HuH-7.5 (cell line): ENCODE measurements at places on chromosomes 11 and 22.

- no peak for DNase-seq
Observed at GRCh38 chr11:123173856-123174186, 21.2 kb downstream of the CLMP start.

DNA sequence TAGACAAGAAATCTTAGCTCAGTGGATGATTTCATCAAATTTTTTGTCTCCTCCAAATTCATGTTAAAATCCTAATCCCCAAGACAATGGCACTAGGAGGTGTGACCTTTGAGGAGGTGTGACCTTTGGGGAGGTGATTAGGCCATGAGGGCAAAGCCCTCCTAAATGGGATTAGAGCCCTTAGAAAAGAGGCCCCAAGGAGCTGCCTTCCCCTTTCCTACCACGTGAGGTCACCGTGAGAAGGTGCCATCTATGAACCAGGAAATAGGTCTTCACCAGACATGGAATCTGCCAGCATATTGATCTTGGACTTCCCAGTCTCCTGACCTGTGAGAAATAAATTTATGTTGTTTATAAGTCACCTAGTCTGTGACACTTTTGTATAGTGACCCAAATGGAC is 138.7 kb downstream of the TRIM29 start:
- no peak for DNase-seq

DNA sequence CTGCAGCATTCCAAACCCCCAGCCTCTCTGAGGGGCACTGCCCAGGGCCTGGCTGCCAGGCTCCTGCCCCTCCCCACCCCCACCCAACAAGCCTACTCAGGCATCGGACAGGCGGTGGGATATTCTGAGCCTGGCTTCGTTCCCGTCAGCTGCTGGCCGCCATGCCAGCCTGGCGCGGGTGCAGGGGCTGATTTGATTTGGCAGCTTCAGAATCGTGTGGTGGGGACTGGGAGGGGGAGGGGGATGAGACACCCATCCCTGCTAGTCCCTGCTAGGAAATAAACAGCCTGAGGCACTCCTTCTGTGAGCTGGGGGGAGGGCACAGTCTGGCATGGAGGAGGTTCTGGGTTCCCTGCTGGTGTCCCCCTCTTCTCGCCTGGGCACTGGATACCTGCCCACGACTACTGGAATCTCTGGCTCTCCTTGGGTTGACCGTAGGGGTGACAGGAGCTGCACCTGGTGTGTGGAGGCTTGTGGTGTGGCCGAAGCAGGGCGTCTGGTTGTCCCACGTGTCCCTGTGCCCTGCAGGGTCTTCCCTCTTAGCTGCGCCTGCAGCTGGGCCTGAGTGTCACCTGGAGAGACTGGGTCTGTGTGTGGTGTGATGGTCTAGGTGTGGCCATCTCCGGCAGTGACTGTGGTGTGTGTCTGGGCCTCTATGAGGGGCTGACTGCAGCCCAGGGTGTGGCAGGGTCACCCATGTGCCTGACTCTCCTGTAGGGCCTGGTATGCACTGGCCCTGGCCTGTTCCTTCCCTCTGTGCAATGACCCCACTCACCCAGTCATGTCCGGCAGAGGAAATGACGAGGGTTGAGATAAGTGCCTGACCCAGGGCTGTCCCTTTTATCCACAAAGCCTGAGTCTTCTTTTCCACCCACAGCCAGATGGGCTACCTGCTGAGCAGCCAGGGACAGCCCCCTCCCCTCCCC is 42.2 kb downstream of the PDE2A start:
- DNase-seq, result no peak

- no peak for DNase-seq
Observed at GRCh38 chr11:13680501-13681264, 12.2 kb downstream of the FAR1 start.

DNA sequence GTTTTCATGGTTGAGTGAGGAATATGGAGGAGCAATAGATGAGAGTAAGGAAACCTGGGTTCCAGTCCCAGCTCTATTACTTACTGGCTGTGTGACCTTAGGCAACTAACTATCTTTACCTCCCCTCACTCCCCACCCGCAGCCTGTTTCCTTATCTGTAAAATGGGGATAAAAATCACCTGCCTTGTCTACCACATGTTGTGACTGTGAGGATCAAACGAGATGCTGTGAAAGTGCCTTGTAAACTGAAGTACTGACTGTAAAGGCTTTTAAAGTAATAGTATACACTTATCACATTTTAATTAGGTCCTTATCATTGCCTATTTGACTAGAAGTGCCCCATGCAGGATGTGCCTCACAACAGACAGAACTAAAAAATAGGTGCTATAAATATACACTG is 18.9 kb upstream of the PPP2R1B start:
- DNase-seq, result no peak

DNA sequence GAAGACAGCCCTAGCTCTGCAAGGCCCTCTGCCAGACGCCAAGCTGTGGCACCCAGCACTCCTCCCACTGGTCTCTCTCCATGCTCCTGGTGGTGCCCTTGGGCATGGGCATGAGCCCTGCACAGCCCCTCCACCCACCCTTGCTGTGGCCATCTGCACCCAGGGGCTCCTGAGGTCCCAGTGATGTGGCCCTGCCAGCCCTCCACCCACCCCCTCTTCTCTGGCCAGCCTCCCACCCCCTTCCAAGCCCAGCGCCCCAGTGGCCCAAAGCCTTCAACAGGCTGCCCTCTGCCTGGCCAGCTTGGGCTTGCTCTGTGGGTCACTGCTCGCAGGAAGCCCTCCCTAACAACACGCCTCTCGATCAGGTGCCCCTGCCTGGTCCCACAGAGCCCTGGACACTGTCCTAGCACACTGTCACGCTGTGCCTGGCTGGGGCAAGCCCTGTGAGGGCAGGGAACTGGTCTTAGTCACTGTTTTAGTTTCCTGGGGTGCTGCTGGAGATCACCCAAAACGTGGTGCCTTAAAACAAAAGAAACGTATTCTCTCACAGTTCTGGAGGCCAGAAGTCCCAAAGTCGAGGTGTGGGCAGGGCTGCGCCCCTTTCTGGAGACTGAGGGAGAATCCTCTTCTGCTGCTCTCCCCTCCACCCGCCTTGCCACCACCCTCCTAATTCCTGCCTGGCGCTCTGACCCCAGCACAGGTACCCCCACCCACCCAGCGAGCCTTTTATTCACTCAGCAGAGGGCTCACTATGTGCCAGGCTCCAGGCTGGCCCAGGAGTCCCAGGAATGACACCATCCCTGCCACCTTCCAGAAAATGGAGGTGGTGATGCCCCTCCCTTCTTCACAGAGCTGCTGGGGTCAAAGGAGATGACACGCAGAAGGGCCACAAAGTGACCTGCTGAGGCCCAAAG is 14.7 kb downstream of the SULT4A1 start:
- no peak for DNase-seq

- DNase-seq, result no peak
Observed at GRCh38 chr11:94755494-94755893, 12.7 kb upstream of the AMOTL1 start.

GRCh38 chr11:57637626-57638004 is 12.1 kb downstream of the YPEL4 start:
- DNase-seq, result no peak

DNA sequence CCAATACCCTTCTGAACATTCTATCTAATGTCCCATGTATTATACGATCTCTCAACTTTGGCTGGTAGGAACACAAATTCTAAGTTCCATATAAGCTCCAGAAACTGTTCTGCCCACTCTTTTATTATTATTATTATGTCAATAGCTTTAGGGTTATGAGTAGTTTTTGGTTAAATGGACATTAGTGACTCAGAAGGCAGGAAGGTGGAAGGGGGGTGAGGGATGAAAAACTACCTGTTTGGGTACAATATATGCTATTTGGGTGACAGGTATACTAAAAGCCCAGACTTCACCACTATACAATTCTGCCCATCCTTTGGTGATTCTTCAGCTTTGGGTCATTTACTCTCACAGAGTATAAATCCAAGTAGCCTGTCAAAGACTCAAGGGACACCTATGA is 22.5 kb upstream of the TRIM29 start:
- DNase-seq, result no peak

GRCh38 chr11:32421992-32422391 is 13.3 kb downstream of the WT1 start:
- DNase-seq, result no peak

DNA sequence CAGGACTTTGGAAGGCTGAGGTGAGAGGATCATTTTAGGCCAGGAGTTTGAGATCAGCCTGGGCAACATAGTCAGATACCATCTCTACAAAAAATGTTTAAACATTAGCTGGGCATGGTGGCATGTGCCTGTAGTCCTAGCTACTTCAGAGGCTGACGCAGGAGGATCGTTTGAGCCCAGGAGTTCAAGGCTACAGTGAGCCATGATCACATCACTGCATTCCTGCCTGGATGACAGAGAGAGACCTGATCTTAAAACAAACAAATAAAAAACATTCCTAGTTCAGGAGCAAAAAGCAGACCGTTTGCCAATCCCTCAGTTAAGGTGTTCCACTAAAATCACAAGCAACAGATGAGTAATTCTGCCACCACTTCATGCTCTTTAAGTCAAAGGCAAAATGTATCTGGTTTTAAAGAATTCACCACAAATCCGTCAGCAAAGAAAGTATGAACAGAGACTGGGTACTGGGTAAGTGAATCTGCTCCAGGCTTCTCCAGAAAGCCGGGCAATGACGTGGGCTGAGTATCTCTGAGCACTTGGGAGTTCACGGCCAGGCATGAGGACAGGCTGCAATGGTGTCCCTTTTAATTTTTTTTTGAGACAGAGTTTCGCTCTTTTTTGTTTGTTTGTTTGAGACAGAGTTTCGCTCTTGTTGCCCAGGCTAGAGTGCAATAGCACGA is 19.5 kb downstream of the CLTCL1 start:
- no peak for DNase-seq

DNA sequence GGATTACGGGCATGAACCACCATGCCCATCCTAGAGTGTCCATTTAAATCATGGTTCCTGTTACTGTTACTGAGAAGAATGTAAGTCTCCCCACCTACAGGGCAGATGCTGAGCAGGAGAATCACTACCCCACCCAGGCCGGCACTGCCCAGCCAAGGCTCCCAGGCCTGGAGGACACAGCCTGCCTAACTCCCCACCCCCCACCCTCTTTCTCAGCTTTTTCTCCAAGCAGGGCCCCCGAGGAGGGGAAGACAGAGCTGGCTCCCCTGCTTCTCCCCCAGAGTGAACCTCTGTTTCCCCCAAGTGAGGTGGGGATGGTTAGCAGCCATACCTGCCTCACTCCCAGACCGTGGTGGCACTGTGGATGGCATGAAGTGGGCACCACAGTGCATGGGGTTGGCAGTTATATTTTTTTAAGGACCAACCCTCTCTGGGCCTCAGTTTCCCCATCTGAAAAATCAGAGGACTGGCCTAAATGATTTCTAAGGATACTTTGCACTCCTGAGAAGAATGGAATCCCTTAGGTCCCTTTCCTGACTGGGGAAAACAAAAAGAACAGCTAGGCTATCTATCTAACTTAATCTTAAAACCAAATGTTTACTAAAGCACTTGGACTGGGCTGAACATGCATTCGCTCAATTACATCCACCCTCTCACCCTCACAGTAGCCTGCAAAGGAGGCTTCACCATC is 5.0 kb downstream of the CBX7 start:
- DNase-seq, result no peak

DNA sequence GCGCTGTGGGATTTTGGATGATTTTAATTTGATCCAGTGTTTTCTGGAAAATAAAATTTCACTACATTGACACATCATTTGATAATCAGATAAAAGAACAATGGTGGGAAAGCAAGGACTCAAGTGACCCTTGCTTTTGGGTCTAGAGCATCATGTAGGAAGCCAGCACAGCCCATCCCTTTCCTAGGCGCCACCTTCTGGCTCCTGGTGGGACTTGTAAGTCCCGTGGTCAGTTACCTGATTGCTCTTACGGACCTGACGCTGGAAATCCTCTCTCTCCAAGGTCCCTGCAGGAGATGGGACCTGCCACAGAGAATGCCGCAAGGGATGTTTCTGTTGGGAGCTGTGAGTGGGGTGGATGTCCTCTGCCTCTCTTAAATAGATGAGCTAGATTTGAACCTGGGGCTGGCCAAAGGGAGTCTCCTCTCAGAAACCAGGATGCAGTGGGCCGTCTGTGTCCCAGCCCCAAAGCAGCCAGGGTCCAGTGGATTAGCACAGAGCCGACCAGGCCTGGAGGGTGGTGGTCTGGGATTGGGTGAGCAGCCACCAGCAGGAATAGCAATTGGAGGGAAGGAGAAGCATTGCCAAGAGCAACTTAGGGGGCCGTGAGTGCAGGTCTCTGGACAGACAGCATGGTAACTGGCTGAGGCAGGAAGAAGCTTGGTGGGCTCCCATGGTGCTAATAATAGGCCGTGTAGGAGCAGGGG is 21.7 kb downstream of the TIMP3 start:
- DNase-seq, result peak; percentile 57

DNA sequence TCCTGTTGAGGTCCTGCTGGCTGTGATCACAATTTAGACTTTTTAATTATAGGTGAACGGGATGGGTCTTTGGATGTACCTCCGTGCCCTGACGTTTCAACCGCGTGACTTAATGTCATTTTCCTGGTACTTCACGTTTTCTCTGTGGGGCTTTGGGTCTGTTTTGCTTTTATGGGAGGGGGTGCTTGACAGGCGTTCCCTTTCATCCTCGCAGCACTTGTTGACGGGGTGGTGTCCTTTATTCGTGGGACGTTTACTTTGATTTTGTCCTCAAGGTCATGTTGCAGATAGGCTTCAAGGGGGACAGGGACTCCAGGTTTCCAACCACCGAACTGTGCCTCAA is 994 bp downstream of the PPP6R3 start:
- no peak for DNase-seq

DNA sequence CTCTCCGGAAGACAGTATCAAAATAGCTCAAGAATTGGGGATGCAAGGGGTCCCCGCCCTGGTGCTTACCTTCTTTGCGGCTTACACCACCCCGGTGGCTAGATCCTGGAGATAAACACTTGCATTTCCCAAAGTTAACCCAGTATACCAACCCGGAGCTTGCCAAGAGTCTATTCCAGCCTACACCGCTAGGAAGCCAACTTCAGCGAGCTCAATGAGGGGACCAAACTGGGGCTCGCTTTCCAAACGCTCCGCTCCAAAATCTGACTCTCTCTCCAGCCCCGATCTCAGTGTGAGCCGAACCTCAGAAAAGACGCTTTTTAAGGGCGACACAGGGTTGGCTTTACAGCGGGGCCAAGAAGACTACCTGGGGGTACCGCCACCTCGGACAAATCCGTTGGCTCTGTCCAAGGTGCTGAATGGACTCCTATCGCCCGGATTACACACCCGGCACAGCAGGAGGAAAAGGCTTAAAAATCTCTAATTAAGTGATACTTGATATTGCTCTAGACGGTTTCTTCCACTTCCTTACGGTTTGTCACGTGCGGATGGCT is 20.1 kb upstream of the BDNF start:
- peak; percentile 80 for DNase-seq

- DNase-seq, result no peak
Observed at GRCh38 chr11:19546325-19546724, 166.3 kb upstream of the NAV2 start.
